ENCODE measurements at places on chromosomes 13 and 19.

DNA sequence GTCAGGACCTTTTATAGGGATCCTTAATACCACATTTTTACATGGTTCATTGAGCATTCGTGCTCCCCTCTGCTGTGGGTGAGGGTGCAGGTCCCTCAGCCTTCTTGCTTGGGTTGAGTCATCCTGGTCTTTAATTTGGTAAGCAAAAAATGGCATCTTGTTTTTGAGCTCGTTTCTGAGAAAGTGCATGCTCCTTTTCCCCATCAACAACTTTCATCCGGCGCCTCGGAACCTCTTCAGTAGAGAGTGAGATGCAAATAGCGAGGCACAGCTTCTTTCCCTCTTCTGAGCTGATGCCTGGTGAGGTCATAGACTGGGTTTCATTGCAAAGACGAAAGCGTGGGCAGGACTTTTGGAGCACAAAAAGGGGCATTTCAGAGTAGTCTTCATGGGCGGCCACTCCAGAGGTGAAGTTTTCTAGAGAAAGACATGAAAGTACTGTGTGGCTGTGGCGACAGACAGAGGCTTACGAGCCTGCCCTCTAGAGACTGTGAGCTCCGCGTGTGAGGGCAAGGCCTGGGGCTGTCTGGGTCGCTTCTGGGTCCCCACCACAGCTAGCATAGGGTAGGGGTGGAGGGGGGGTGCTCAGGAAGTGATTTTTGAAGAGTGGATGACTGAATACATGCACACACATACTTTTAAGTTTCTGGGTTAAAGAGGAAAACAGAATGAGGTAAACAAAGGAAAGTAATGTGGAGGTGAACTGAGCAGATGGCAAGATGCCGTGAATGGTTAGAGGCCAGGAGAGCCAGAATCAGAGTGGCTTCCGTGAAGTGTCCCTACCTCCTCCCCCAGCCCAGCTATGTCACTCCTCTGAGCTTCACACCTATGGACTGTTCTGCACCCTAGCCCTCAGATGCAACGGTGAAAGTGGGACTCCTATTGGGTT, 44.3 kb downstream of the BBC3 start:
- DNase-seq = peak; percentile 64

DNA sequence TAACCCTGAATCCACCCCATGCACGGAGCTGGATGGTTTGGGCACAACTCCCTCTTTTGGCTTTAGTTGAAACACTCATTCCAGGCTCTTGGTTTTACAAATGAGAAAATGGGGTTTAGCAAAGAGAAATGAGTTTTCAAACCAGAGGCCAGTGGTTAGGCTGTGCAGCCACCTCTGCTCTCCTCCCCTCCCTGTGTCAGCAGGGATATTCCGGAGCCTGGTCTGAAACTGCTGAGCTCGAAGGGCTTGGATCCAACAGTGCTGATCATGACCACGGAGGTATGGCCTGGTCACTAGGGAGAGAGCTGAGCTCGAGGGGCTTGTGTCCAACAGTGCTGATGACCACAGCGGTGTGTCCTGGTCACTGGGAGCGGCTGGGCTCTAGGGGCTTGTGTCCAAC, 41.5 kb downstream of the ZNF787 start:
- DNase-seq = no peak

- DNase-seq = no peak
Observed at GRCh38 chr19:33435706-33436359, 62.3 kb downstream of the CEBPG start.

DNA sequence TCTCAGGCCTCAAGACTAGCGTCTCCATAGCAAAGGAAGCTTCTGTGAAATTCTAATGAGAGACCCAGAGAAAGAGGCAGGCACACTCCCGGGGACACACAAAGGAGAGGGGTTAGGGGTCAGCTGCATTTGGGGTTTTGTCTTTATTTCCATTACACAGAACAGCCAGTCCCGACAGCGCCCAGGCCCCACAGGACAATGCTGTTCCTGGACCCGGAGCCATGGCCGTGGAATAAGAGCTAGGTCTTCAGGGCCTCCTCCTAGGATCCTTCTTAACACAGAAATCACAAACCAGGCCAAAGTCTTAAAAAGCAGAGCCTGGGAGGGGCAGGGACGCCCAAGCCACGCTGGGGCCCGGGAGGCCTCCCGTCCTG, 22.8 kb downstream of the KCTD15 start:
- DNase-seq = no peak

DNA sequence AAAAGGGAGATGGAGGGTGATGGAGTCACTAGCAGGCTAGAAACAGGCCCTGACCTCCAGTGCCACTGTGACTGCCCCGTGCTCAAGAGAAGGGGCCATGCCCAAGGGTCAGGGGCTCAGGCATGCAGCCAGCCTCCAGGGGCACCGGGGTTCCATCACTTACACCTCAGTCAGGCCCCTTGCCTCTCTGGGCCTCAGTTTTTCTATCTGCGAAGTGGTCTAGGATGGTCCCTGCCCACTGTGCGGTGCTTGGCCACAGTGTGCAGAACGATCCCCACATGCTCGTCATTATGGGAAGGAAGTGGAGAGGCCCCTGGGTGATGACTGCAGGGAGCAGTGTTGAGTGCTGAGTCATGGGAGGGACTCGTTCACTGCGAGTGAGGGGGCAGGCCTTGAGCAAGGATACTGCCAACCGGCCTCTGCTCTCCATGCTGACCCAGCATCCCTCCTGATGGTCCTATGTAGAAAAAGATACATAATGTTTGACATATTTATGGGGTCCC, 23.1 kb downstream of the TMED1 start:
- DNase-seq = no peak
